Endothelial cell (in vitro differentiated cells): ENCODE measurements at places on chromosomes 12 and 14. TPM values are rescaled to one million over a fixed set of nuclear protein-coding genes. Genes with fewer than 3 reads are reported as not detected.
A peak's percentile ranks its signal among the peaks of the same experiment; 100 is the strongest.

SYT1 gene
- 13.0 TPM for total RNA-seq

DBX2 gene
- not detected for total RNA-seq

- peaks cover 17% of the 10 kb centered on the region for H3K4me1 ChIP-seq
- peak overlapping the region; percentile 82 for H3K27ac ChIP-seq
- peaks cover 5% of the 10 kb centered on the region for H3K27me3 ChIP-seq
- DNase-seq = peak; percentile 38
Measured at GRCh38 chr12:6752167-6752920, 597 bp downstream of the MLF2 start.

GRCh38 chr12:65997056-65997455 is 133.5 kb downstream of the LLPH start:
- no peak for DNase-seq
- H3K27me3 ChIP-seq = no peaks in the 10 kb centered on the region
- no peaks in the 10 kb centered on the region for H3K4me1 ChIP-seq
- H3K36me3 ChIP-seq = no peaks in the 10 kb centered on the region
- H3K27ac ChIP-seq = no peak overlapping the region

GRCh38 chr12:32705783-32706182 is 26.7 kb downstream of the DNM1L start:
- no peak for DNase-seq
- H3K4me1 ChIP-seq = peaks cover 3% of the 10 kb centered on the region
- H3K4me3 ChIP-seq = no peak overlapping the region

- peak overlapping the region; percentile 40 for H3K27ac ChIP-seq
- H3K4me1 ChIP-seq = peaks cover 44% of the 10 kb centered on the region
Measured at GRCh38 chr14:99426265-99426664, 54.4 kb downstream of the SETD3 start.
